ENCODE measurements at places on chromosomes 6 and 20.

DNA sequence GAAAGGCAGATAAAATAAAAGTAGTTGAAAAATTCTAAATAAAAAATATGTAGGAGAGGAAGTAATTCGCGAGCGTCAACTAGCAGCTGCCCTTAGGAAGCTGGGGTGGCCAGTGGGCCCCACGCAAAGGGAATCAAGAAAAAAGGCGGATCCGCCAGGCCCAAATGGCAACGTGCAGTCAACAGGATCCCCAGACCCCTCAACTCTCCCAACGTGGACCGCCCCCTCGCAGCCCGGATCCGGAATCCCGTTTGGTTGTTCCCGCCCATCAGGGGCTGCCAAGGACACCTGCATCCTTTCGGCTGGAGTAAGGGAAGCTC is 296 bp downstream of the DZANK1 start:
- no peaks in the 10 kb centered on the region for H3K27me3 ChIP-seq
- H3K27ac ChIP-seq, result no peak overlapping the region
- no peak for DNase-seq

DNA sequence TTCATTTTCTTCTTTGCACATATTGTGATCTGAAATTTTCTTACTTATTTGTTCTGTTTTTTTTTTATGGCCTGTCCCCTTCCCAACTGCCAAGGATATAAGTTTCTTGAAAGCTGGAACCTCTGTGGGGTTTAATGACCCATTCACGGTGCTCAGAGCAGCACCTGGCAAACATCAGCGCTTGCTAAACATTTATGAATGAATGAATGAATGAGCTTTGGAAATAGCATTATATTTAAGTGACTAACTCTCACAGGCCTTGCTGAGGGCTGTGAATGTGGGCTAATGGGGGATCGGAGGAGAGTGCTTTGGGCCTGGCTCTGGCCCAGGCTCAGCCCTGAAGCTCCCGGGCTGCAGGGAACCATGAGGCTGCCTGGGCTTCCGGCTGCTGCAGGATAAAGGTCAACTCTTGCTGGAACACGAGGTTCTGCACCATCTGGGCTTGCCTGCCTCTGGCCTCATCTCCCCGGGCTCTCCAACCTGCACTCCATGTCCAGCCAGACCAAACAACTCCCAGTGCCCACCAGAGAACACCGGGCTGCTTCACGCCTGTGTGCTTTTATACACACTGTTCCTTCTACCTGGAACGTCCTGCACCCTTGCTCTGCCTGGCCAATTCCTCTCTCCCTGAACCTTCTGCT is 14.6 kb upstream of the ARMC12 start:
- DNase-seq, result no peak
- H3K27ac ChIP-seq, result no peak overlapping the region
- H3K36me3 ChIP-seq, result no peaks in the 10 kb centered on the region
- peaks cover 95% of the 10 kb centered on the region for H3K4me1 ChIP-seq
- no peaks in the 10 kb centered on the region for H3K27me3 ChIP-seq
- no peak overlapping the region for H3K4me3 ChIP-seq

- no peaks in the 10 kb centered on the region for H3K36me3 ChIP-seq
- H3K27ac ChIP-seq, result no peak overlapping the region
- no peak overlapping the region for H3K4me3 ChIP-seq
- no peak for DNase-seq
- H3K4me1 ChIP-seq, result peaks cover 50% of the 10 kb centered on the region
Observed at GRCh38 chr6:335572-335971, 43.3 kb downstream of the DUSP22 start.

- no peak overlapping the region for H3K27ac ChIP-seq
- no peak overlapping the region for H3K4me3 ChIP-seq
- DNase-seq, result peak; percentile 14
- peaks cover 17% of the 10 kb centered on the region for H3K27me3 ChIP-seq
- no peaks in the 10 kb centered on the region for H3K36me3 ChIP-seq
Observed at GRCh38 chr6:132218059-132218696, 183.1 kb downstream of the MOXD1 start.

DNA sequence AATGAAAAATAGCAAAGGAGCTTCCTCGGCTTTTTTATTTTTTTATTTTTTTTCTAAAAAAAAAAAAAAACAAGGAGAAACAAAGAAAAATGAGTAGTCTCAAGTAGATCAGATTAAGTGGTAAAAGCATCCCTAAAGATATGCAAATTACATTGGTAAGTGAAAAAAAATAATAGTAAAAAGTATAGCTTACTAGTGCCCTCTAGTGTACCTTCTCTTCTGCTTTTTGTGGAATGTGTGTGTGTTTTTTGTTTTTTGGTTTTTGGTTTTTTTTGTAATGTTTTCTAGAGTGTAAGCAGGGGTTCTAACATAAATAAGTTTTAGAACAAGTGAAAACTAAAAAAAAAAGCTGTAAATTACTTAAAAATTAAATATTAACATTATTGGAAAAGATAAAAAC is 1062.0 kb downstream of the HACE1 start:
- H3K4me1 ChIP-seq, result no peaks in the 10 kb centered on the region
- DNase-seq, result peak; percentile 2
- no peak overlapping the region for H3K27ac ChIP-seq
- H3K27me3 ChIP-seq, result no peaks in the 10 kb centered on the region

DNA sequence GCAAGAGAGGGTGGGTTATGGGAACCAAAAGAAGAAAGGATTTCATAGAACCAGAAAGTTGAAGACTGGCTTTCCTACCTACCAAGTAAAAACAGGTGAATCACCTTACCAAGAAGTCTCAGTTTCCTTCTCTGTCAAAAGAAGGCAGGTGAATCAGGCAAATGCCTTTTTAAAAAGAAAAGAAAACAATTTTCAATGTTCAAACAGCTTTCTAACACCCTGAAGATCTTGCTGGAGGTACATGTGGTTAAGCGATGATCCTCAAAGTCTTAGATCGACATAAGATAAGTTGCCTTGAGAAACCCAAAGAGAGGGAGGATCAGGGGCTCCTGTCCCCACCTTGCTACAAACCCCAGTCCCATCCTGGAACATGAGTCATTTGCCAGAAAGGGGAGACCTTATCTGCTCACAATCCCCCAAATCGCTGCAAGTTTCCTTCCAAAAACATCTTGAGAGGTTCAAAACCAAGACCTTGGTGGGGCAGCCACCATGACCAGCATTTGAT is 71.6 kb downstream of the NFATC2 start:
- H3K4me3 ChIP-seq, result no peak overlapping the region
- H3K4me1 ChIP-seq, result no peaks in the 10 kb centered on the region
- peaks cover 16% of the 10 kb centered on the region for H3K36me3 ChIP-seq
- no peaks in the 10 kb centered on the region for H3K27me3 ChIP-seq
- H3K27ac ChIP-seq, result no peak overlapping the region

GRCh38 chr20:5481872-5482271 is 165.1 kb upstream of the PROKR2 start:
- no peak overlapping the region for H3K27ac ChIP-seq
- H3K4me1 ChIP-seq, result peaks cover 22% of the 10 kb centered on the region
- no peak overlapping the region for H3K4me3 ChIP-seq

DNA sequence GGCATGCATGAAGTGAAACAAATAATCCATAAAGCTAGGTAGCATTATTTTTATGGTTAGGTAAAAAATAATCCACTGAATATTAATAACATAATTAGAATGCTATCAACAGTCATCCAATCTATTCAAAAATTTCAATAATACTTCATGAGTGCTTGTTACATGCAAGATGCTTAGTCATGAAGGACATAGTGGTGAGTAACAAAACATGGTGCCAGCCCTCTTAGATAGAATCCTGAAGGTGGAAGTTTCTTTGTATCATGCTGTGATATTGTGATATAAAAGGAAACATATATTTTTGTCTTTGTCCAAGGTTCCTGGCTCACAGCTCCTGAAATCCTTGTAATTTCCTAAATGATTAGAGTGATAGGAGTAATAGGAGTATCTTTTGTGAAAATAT is 14.9 kb downstream of the RCAN2 start:
- H3K27ac ChIP-seq, result no peak overlapping the region
- no peaks in the 10 kb centered on the region for H3K36me3 ChIP-seq
- DNase-seq, result no peak
- no peak overlapping the region for H3K4me3 ChIP-seq

- H3K4me1 ChIP-seq, result no peaks in the 10 kb centered on the region
- no peak for DNase-seq
- no peak within 1 kb of the TSS for H3K27ac ChIP-seq
- H3K4me3 ChIP-seq, result no peak within 1 kb of the TSS
- H3K36me3 ChIP-seq, result no peaks in the 10 kb centered on the region
Observed at GRCh38 chr6:75493400-75494064, at the start of gene FILIP1. Gene FILIP1 (minus strand): TSS chr6:75493800. CDS start chr6:75414972, 78,828 bp downstream.

- H3K4me3 ChIP-seq, result no peak overlapping the region
- H3K36me3 ChIP-seq, result no peaks in the 10 kb centered on the region
- peaks cover 8% of the 10 kb centered on the region for H3K4me1 ChIP-seq
- DNase-seq, result peak; percentile 56
Observed at GRCh38 chr6:157825243-157825904, 2.3 kb downstream of the SNX9 start.

DNA sequence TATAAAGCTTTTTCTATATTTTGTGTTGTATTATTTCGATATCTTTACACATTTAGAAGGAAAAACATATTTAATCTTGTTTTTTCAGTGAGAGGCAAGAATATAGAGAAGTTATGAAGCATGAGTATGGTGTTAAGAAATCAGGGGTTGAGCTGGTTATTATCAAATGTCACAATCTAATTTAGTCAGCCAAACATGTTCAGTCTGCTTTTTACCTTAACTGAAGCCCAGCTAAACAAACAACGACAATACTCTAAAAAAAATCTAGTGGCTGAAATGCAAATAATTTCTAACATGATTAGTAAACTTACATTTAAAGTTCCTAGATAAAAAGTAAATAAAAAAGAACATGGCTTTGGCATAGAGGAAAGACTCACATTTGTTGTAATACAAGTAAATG is 433.8 kb upstream of the NRSN1 start:
- H3K27ac ChIP-seq, result no peak overlapping the region
- H3K4me1 ChIP-seq, result no peaks in the 10 kb centered on the region
- no peaks in the 10 kb centered on the region for H3K27me3 ChIP-seq
- H3K4me3 ChIP-seq, result no peak overlapping the region
- DNase-seq, result no peak

- H3K4me1 ChIP-seq, result no peaks in the 10 kb centered on the region
- no peak overlapping the region for H3K27ac ChIP-seq
- no peak overlapping the region for H3K4me3 ChIP-seq
- H3K27me3 ChIP-seq, result no peaks in the 10 kb centered on the region
Observed at GRCh38 chr6:160260367-160260766, 1.7 kb upstream of the SLC22A2 start.

- no peaks in the 10 kb centered on the region for H3K4me1 ChIP-seq
- no peaks in the 10 kb centered on the region for H3K27me3 ChIP-seq
- no peaks in the 10 kb centered on the region for H3K36me3 ChIP-seq
- H3K4me3 ChIP-seq, result no peak overlapping the region
- no peak for DNase-seq
Observed at GRCh38 chr6:168088161-168089053, 9.4 kb upstream of the FRMD1 start.

GRCh38 chr6:76453270-76453669 is 380.8 kb upstream of the IMPG1 start:
- H3K27me3 ChIP-seq, result no peaks in the 10 kb centered on the region
- no peaks in the 10 kb centered on the region for H3K4me1 ChIP-seq
- no peak for DNase-seq
- no peak overlapping the region for H3K27ac ChIP-seq
- H3K36me3 ChIP-seq, result no peaks in the 10 kb centered on the region

- H3K4me3 ChIP-seq, result no peak overlapping the region
- no peaks in the 10 kb centered on the region for H3K27me3 ChIP-seq
- H3K36me3 ChIP-seq, result no peaks in the 10 kb centered on the region
- H3K27ac ChIP-seq, result no peak overlapping the region
Observed at GRCh38 chr6:148681666-148682065, 65.2 kb upstream of the UST start.

- no peak overlapping the region for H3K27ac ChIP-seq
- H3K36me3 ChIP-seq, result no peaks in the 10 kb centered on the region
- peaks cover 12% of the 10 kb centered on the region for H3K4me1 ChIP-seq
- H3K27me3 ChIP-seq, result peaks cover 80% of the 10 kb centered on the region
- peak; percentile 84 for DNase-seq
- peak overlapping the region; percentile 72 for H3K4me3 ChIP-seq
Observed at GRCh38 chr6:30955367-30956042, 14.7 kb downstream of the MUCL3 start.

- no peak overlapping the region for H3K27ac ChIP-seq
- DNase-seq, result peak; percentile 65
- no peaks in the 10 kb centered on the region for H3K27me3 ChIP-seq
- H3K4me1 ChIP-seq, result peaks cover 10% of the 10 kb centered on the region
- no peak overlapping the region for H3K4me3 ChIP-seq
Observed at GRCh38 chr6:72861935-72862432, 240.1 kb downstream of the KCNQ5 start.

GRCh38 chr6:21748343-21749056 is 154.9 kb downstream of the SOX4 start:
- DNase-seq, result no peak
- no peak overlapping the region for H3K4me3 ChIP-seq
- H3K27me3 ChIP-seq, result no peaks in the 10 kb centered on the region
- H3K4me1 ChIP-seq, result no peaks in the 10 kb centered on the region

DNA sequence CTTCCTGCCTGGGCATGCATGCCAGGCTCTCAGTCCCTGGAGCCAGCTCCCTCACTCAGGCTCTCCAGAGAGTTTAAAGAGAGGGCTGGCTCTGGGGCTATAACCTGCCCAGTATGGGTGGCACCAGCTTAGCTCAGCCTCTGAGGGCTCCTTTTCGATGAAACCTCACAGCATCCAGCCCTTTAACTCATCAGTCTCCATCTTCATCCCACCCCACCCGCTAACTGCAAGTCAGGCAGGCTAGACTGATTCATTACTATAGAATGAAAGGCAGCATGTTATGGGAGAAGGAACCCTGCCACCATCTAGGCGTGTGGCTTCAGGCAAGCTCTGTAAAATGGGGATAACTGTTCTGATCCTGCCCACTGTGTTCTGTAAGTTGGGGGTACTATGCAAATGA is 53.5 kb downstream of the RAB44 start:
- no peak overlapping the region for H3K4me3 ChIP-seq
- H3K27ac ChIP-seq, result no peak overlapping the region
- no peaks in the 10 kb centered on the region for H3K4me1 ChIP-seq
- H3K36me3 ChIP-seq, result no peaks in the 10 kb centered on the region
- DNase-seq, result no peak
- no peaks in the 10 kb centered on the region for H3K27me3 ChIP-seq

DNA sequence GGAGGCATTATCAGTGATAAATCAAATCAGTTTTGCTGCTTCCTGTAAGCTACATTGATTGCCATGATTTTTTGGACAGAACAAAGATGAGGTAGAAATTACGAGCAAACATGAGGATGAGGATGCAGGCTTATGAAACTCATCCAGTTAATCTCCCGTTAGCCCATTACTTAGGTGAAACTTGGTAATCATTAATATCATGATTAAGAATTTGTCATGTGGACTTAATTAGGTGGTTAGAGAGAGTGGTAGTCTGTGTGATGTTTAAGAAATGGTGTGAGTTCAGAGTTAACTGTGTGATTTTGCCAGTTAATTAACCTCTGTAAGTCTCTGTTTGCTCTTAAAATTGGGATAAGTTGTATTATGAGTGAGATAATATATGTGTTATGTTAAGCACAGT is 62.0 kb downstream of the TSPYL4 start:
- H3K36me3 ChIP-seq, result no peaks in the 10 kb centered on the region
- no peak overlapping the region for H3K27ac ChIP-seq
- no peaks in the 10 kb centered on the region for H3K27me3 ChIP-seq
- no peak overlapping the region for H3K4me3 ChIP-seq
- no peaks in the 10 kb centered on the region for H3K4me1 ChIP-seq
- DNase-seq, result no peak

GRCh38 chr6:1619673-1620503 is 10.2 kb downstream of the FOXC1 start:
- peaks cover 100% of the 10 kb centered on the region for H3K27me3 ChIP-seq
- H3K27ac ChIP-seq, result no peak overlapping the region
- peaks cover 26% of the 10 kb centered on the region for H3K4me1 ChIP-seq
- DNase-seq, result peak; percentile 75
- peaks cover 22% of the 10 kb centered on the region for H3K36me3 ChIP-seq

- no peaks in the 10 kb centered on the region for H3K36me3 ChIP-seq
- H3K4me1 ChIP-seq, result no peaks in the 10 kb centered on the region
- H3K27ac ChIP-seq, result no peak overlapping the region
- no peaks in the 10 kb centered on the region for H3K27me3 ChIP-seq
- H3K4me3 ChIP-seq, result no peak overlapping the region
- DNase-seq, result no peak
Observed at GRCh38 chr6:74731204-74731603, 474.6 kb downstream of the COL12A1 start.
